ENCODE measurements at places on chromosomes 7 and 10.

DNA sequence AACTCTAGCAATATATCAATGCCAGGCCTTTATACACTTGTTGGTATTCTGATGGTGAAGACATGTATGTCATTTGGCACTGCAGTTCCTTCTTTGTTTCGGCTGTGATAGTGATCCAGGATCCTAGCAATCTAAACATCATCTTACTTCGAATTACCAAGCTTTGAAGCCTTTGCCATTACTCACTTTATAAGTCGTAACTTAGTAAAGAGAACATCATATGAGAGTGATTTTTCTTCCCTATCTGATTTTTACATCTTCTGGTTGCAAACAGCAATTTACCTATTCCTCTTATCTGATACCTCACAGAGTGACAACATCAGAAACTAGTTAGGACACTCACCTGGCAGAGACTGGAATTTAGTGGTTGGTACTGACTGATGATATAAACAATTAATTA is 7.6 kb upstream of the BPGM start:
- no peak for DNase-seq

- DNase-seq = no peak
Measured at GRCh38 chr7:33044986-33045385, 17.6 kb downstream of the NT5C3A start.

GRCh38 chr10:28801869-28802268 is 124.5 kb downstream of the BAMBI start:
- DNase-seq = no peak

GRCh38 chr10:72744566-72744965 is 52.6 kb downstream of the MCU start:
- no peak for DNase-seq

GRCh38 chr7:49583440-49583839 is 190.0 kb upstream of the VWC2 start:
- DNase-seq = no peak

Measured in hindlimb muscle (tissue), 1 donor.